ENCODE measurements at places on chromosomes 1 and 21.
A peak's percentile ranks its signal among the peaks of the same experiment; 100 is the strongest.

DNA sequence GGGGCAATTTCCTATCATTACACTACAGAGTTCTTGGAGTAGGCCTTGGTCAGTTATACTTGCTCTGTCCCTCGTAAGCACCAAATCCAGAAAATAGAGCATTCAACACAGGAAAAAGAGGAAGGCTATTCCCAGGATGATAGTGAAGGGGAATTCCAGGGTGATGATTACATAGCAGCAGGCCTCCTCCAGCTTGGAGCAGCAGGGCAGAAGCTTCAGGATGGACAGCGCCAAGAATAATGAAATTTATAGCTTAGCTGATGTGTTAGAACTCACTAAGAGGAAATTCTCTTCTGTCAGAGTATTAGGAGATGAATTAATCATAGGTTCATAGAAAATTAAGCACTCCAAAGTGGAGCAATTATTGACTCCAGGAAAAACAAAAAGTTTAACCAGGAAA, 10.8 kb upstream of the SMAP2 start:
- no peak for DNase-seq

DNA sequence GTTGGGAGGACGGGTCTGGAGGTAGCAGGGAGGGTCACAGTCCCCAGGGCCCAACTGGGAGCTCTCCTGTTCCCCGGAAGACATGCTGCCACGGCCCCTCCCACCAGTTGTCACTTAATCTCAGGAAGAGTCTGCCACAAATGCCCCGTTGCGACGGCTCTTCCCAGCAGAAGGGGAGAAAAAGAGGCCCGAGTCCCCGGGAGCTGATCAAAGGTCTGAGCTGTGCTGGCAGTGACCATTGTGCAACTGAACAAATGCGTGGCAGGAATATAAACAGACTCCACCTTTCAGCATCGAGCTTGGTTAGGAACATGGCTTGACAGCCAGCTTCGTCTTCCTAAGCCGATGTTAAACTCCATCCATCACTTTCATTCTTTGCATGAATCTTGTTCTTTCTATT, 27.8 kb upstream of the ZBTB21 start:
- DNase-seq: no peak

GRCh38 chr1:222916100-222916499, 101.3 kb downstream of the DISP1 start:
- DNase-seq: no peak

DNA sequence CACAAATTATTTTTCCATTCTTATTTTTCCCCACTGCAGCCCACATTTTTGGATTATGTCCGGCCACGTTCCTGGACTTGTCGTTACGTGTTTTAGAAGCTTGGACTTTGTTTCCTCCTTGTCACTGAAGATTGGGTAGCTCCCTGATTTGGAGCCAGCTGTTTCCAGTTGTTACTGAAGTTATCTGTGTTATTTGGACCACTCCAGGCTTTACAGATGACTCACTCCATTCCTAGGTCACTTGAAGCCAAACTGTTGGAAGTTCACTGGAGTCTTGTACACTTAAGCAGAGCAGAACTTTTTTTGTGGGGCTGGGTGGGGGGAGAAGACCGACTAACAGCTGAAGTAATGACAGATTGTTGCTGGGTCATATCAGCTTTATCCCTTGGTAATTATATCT, 12.2 kb upstream of the AXDND1 start:
- no peak for DNase-seq

DNA sequence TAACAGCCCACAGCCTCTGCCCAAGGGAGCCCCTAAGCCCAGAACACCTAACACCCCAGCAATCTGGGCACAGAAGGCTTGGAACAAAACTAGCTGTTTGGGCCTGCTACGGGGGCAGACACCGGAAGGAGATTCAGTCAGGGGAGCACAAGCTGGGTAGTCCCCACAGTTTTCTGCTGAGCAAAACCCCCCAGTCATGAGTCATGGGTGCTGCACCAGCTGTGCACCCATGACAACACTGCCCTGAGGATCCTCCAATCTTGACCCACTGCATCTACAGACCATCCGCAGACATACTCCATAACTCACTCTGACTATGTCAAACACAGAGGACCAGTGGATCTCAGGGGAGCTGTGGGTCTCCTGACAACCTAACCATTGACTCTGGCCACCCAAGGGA, 105.1 kb downstream of the LRIG2 start:
- no peak for DNase-seq

DNA sequence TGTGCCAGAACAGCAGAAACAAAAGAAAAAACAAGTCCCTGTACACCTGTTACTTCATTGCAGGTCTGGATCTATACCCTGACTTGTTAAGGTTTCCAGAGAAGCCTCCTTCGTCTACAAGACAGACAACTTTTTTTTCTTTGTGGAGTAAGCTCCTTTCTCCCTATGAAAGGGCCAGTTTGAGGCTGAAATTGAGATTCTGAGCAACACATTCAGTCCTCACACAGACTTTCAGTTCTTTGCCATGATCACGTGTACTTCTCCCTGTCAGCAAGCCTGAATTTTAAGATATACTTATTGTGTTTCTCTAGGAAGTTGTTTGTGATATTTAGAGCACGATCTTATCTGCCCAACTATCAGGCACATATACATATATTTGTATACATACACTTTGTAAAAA, 374.0 kb downstream of the NTNG1 start:
- no peak for DNase-seq

DNA sequence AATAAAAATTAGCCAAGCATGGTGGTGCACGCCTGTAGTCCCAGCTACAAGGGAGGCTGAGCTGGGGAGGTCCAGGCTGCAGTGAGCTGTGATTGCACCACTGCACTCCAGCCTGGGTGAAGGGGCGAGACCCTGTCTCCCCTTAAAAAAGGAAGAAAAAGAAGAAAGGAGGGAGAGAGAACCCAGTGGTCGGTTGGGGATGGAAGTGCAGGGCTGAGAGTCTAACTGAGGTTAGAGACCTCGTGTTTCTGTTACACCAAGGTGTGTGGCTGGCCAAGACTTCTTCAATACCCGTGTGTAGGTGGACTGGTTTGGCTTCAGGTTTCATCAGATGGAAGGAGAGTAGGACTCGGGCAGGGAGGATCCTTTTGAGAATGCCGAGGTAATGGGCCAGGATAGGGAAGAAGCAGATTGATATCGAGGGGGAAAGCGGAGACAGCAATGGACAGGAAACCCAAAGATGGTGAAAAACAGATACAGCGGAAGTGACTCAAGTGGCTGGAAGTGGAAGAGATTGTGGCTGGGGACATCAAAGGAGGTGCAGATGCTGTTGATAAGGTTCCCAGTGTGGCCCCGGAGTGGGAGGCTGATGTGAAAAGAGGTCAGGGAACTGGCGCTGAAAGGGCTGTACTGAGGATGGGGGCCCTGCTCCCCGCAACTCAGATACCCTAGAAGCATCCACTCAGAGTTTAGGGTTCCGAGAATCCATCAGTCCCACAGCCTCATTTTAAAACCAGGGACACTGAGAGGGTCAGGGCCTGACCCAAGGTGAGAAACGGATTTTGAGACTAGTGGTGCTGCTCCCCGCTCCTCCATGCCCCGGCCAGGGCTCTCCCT, 681 bp upstream of the UBXN10 start:
- DNase-seq: no peak

DNA sequence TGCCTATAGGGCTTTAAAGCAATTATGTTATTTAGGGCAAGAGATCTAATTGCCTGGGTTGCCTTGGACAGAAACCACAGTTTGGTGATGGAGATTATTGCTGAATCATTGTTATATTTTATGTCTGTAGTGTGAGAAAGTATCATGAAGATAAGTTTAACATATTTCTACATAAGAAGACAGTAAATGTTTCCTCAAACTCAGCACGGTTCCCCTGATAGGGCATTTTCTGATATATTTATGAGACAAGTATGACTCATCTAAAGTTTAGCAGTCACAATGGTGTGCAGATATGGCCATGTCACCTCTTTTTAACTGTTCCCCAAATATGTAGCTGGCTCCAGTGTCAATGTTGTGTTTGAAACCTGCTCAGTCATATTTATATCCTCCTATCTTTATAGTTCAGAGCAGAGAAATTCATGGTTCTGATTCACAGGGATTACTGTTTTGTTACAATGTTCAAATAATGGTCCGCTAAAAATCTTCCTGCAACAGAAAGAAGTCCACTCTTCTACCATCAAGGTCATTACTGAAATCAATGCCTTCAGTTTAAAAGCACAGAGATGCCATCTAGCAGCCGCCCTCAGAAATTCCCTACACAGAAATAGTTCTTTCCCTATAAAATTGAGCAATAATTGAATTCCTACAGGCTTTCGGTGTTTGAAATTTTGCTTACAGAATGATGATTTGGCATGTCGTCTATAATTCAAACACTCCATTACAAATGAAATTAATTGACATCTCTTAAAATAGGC, 3.7 kb downstream of the OLFM3 start:
- no peak for DNase-seq

DNA sequence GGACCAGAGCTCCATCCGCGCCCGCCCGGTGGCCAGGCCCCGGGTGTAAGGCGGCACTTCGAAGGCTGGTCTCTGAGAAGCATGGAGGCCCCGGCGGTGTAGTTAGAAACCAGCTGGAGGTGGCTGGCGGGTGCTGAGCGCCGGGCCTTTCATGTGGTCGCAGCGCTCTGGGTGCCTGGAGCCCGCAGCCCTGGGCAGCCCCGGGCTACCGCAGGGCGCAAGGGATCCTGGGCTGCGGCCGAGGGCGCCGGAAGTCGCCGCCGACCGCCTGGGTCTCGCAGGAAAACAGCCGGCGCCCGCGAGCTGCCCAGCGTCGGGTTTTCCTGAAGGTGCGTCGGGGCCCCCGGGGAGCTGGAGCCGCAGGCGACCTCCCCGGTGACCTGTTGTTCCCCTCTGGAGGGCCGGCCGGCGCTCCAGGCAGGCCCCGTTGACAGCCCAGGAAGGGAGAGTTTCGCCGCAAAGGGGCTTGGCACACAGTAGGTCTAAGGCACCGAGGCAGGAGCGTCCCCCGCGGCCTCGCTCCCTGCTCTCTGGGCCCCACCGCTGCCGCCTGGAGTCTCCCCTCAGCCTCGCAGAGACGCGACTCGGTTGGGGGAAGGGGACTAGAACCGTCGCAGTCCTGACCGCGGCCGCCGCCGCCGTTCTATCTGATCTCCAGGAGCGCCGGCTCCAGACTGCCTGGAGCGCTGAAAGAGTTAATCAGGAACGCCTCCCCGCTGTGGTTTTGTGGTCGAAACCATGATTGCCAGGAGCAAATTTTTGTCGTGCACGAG, 2.7 kb downstream of the GRHL3 start:
- DNase-seq: peak; percentile 18

DNA sequence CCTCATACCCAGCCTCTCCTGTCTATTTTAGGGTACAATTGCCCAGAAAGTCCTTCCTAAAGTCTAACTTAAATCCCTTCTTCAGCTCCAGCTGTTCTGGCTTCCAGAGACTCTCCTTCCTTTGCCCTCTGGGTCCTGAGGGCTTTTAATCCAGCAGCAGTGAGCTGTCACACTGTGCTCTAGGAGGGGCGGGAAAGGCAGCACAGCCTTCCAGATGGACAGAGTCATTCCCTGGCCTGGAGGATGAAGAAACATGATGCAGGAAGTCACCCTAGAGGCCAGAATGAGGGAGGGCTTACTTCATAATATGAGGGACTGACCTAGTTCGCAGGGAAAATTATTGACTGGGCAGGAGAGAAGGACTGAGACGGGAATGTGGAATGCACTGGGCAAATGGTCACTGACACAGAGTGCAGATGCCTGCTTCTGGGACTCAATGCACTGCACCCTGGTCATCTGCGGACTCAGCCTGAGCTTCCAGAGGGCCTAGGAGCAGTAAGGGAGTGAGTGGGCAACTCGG, 1.3 kb downstream of the SH2D2A start:
- no peak for DNase-seq

All from stimulated activated CD8-positive, alpha-beta memory T cell treated with anti-CD3 and anti-CD28 coated beads, Interleukin-4, amount 100 ng/mL, for 1 hour (primary cell).